ENCODE measurements at places on chromosomes 16 and 17. TPM values are rescaled to one million over a fixed set of nuclear protein-coding genes. Genes with fewer than 3 reads are reported as not detected.

The ALDH3A1 gene
- not detected for total RNA-seq

The RPL23 gene
- 723 TPM for total RNA-seq

The KRTAP1-1 gene
- total RNA-seq = not detected

The NLE1 gene
- total RNA-seq = 14.2 TPM

The ITGAL gene
- total RNA-seq = 1.5 TPM

The PSMC3IP gene
- 6.2 TPM for total RNA-seq

The GPR139 gene
- total RNA-seq = 0.91 TPM

The ADPRM gene
- total RNA-seq = 19.6 TPM

The CES4A gene
- total RNA-seq = 16.6 TPM

The AOC3 gene
- total RNA-seq = 1.00 TPM

The KDM6B gene
- 16.2 TPM for total RNA-seq

The PIPOX gene
- total RNA-seq = 6.4 TPM

GRCh38 chr17:1724869-1725641 is 551 bp downstream of the WDR81 start:
- DNase-seq = no peak

DNA sequence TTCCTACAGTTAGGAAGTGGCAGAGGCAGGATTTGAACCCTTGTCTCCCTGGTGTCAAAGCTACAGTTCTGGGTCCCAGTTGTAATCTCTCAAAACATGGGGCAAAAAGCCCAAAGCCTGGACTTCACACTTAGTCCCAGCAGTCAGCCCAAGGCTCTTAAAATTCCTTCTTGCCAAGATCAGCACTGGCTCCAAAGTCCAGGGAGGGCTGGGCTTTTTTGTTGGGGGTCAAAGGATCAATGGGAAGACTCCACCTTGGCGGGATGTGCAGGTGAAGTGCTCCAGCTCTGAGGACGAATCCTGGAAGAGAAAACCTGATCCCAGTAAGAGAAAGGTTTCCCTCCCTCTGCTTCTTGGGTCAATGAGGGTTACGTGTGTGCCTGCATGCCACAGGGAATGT is 195.5 kb downstream of the HAPSTR1 start:
- DNase-seq = no peak

DNA sequence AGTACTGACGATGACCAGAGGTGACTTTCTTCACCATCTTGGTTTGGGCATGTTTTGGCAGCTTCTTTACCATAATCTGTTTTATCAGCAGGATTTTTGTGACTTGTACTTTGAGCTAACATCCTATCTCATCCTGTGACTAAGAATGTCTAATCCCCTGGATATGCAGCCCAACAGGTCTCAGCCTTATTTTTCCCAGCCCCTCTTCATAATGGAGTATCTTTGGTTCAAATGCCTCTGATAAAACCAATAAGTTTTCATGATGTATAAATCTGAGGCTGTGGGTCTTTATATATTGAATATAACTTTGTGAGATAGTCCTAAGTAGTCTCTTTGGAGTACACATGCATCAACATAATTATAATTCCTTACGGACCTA is 186.9 kb upstream of the WSB1 start:
- no peak for DNase-seq

DNA sequence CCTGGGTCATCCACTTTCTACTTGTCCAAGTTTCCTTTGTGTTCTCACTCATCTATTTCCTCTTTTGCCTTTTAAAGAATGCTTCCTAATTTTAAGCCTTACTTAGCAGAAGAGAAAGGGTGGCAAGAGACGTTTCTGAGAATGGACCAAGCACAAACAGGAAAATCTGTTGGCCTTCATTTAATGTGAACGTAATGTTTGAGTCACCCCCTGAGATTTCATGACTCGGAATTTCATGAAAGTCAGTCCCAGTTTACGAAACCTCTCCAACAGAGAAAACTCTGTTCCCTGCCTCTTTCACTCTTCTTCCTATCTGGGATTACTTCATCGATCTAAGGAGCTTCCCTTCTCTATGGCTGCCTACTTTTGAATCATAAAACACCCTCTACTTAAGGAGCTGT is at the start of gene CD300E:
Gene CD300E, minus strand, starts transcription at position 46 of the 401 bp plus-strand sequence. CDS start 117 bp downstream, outside the sequence.
- DNase-seq = no peak

GRCh38 chr17:77146246-77146632 is 5.5 kb downstream of the SEC14L1 start:
- no peak for DNase-seq

DNA sequence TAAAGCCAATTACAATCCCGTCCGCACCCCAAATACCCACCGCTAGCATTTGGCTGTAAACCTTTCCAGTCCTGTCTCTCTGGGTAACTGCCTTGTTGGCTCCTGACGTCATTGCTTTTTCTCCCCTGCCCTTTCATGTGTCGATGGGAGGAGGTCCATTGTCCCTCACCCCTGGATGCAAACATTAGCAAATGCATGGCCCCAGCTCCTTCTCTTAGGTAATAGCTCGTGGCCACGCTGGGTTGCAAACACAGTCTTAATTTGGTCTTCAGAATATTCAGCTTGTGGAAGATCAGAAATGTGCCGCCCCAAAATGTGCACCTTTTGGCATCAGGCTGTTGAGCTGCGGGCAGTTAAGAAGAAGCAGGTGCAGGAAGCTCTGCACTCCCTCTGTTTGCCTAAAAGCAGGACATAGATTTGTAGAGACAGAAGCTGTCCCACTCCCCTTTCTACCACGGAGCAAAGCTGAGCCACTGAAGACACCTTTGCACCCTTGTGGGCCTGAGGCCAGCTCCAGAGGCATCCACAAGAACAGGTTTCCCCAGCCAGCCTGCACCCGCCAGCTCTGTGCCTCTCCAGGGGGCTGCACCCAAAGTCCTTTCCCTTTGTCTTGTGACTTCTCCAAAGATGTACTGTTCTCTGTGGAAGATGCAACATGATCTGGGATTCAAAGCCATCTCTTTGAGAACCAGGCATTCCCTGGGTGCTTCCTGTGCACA is 127.3 kb downstream of the MGAT5B start:
- DNase-seq = no peak

DNA sequence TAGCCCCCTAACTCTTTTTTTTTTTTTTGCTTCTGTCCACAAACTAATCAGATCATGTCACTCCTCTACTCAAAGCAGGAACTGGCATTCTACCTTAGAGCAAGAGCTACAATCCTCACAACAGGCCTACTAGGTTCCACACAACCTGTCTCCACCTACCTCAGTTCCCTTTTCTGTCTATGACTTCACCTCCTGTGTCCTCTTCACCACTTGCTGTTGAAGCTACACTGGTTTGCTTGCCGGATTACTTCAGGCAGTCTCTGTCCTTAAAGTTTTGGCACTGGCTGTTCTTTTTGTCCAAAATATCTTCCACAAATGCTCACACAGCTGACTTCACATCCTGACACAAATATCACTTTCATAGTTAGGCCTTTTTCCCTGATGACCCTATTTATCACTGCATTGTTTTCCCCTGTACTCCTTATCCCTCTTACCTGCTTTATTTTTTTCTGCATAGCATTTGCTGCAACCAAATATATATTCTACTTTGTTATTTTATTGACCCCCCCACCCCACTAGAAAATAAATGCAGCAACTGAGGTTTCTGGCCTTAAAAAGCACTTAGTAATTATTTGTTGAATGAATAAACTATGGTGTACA is 72.0 kb downstream of the KANSL1 start:
- no peak for DNase-seq

DNA sequence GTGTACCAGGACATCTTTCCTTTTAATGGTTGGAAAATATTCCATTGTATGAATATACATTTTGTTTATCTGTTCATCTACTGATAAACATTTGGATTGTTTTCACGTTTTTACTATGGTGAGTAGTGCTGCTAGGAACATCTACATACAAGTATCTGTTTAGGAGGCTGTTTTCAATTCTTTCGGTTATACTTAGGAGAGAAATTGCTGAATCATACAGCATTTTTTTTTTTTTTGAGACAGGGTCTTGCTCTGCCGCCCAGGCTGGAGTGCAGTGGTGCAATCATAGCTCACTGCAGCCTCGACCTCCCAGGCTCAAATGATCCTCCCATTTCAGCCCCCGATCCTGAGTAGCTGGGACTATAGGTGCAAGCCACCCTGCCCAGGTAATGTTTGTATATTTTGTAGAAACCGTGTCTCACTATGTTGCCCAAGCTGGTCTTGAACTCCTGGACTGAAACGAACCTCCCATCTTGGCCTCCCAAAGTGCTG is 122.9 kb downstream of the CRLF3 start:
- DNase-seq = no peak

GRCh38 chr17:61205401-61205800 is 194.2 kb upstream of the TBX2 start:
- DNase-seq = no peak

DNA sequence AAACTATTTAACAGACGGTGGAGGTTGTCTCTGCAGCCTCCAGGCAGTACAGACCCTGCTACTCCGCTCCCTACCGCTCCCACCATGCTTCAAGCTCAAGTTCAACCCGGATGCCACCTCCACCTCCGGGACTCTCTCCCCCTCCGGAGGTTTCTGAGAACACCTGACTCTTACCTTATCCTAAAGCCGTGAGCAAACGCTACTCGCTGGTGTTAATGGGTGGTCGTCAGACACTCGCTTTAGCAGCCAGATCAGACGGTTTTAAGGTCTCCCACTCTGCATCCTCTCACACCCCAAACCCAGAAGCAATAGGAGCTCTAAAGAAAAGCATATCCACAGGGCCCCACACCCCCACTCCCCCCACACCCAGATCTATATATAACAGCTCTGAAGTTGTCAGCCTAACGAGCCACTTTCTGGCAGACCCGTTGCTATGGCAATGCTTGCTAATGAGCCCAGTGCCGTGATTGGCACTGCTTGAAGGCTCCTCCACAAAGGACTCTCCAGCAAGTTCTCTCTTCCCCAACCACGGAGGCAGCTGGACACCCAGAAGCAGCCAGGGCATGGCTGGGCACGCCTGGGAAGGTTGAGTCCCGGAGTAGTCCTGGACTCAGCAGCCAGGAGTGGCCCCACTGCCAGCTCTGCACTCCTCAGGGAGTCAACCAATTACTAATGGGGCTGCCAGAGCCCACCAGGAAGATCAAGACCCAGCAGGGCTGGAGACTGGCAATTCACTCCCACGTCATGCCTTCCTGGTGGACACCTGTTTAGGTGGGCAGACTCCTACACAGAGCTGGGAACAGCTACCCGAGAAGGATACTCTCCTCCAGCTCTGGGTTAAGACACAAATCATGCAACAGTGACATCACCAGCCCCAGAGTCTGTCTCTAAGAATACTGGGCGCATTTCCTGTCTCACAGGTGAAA is 121.2 kb upstream of the RCVRN start:
- no peak for DNase-seq

DNA sequence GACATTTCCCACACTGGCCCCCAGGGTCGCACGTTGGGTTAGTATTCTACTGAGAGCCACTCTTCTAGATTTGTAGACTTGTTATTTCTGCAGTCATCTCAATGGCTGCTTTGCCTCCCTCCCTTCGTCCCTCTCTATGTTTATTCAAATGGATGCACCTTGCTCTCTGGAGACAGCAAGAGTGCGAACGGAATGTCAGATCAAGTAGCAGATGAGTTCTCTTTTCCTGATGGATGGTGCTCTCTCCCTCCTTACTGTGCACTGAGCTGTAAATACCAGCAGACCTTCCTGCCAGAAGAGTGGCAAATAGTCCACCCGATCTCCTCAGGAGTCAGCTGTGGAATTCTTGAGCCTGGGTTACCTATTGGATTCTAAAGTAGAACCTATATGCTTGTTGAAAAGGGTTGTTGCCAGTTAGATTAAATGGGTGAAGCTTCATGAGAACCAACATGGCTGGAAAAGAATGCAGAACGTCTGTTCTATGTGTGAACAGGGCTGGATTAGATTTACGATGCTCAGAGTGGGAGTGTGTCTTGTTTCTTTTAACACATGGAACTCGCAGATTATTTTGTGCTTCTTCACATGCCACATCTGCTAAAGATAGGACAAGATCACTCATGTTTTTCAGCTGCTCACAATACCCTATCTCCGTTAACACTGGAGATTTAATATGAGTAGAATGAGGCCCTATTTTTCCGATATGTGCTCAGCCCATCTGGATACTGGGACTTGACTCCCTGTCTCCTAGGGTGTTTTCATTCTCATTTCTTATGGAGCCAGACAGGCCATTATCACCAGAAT is 6.1 kb downstream of the GNAO1 start:
- no peak for DNase-seq

- DNase-seq = no peak
These were observed 21.4 kb downstream of the ENPP7 start for GRCh38 chr17:79752175-79752574.

DNA sequence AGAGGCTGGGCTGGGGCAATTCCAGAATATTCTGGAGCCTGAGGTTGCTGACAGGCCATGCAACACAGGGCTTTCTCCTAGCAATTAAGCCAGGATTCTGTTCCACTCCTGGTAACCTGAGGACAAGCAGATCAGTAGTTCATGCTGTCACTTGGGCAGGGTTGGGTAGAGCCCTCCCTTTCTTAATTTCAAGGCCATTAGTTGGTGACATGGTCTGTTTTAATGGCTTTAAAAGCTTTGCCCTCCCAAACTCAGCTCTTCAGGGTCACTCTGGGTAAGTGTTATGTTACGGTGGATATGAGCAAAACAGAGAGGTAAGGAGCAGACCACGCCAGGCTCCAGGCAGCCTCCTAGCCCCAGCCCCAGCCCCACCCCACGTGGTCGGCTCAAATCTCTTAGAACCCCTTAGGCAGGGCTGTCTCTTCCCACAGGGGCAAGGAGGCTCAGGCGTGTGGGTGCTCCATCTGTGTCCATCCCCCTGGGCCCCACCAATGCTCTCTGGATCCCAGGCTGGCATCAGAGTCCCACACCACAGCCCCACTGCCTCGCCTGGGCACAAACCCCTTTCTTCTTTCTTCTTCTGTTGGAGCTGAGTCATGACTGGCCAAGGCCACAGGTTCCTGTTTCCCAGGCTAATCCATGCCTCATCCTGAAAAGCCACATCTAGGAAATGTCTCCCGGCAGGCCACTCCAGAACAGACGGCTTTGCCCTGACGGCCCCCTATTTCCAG is 27.5 kb downstream of the CEP295NL start:
- DNase-seq = no peak

DNA sequence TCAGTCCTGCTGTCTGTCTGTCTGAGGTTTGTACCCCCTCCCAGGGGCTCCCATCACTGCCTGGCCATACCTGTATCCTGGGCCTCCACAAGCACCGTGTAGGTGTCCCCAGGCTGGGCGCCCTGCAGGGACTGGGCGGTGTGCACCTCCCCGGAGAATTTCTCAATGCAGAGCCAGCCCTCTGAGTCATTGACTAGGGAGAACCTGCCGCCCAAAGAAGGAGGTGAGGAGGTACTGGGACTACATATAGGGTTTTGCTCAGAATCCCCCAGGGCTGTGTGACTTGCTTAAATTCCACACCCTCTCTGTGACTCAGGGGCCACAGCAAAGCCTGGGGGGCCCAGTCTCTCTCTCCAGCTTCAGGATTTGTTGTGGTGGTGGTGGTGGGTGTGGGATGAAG is 7.6 kb downstream of the CDH16 start:
- DNase-seq = no peak

GRCh38 chr16:73891129-73891542 is 405.5 kb upstream of the PSMD7 start:
- DNase-seq = no peak

GRCh38 chr16:85451641-85452363 is 161.3 kb upstream of the GSE1 start:
- DNase-seq = no peak

GRCh38 chr16:75089486-75090202 is 26.9 kb downstream of the LDHD start:
- no peak for DNase-seq

GRCh38 chr16:15415511-15415985 is 18.8 kb upstream of the BMERB1 start:
- no peak for DNase-seq

Measured in cerebellum (tissue), 4 donors.